NCI-H510A treated with DMSO at 0.1 percent for 48 hours (cell line): ENCODE measurements at places on chromosomes 12 and 14.

GRCh38 chr14:84006643-84007155 lies 1523.2 kb upstream of the FLRT2 start:
- peak; percentile 76 for DNase-seq

DNA sequence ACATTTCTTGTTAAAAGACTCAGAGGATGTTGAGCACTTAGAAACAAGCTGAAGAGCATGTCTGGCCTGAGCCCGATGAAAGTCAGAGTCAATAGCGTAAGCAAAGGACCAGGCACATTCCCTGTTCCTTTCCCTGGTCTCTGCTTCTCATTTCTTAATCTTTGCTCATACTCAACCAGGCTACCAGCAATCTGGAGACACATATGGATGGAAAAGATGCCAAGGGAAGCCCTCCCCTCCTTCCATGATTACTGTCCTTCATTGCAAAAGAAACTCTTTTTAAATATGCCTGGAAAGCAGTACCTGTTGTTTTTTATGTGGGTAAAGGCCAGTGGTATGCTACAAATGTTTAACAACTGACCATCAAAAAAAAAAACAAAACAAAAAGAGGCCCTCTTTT lies 44.2 kb upstream of the PLEKHG7 start:
- no peak for DNase-seq

- DNase-seq: no peak
Observed at GRCh38 chr14:75602503-75602902, 24.1 kb downstream of the FLVCR2 start.

GRCh38 chr14:20438664-20439063 lies 2.7 kb upstream of the KLHL33 start:
- no peak for DNase-seq

DNA sequence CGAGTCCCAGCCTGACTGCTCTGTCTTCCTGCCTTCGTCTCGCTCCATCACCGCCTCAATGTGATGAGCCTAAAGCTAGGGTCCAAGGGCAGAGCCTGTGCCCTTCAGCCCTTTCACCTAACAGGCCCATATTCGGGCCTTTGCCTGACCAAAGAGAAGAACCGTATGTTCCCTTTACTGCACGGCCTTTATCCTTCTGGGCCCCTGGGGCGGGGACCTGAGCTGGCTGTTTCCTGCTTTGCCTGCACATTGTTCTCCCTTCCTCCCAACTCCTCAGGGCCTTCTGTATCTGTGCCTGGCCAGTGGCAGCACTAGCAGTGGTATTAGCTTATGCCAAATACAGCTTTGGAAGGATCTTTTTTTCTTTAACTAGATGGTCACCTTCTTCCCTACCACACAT lies 8.5 kb upstream of the MYL6B start:
- DNase-seq: no peak

DNA sequence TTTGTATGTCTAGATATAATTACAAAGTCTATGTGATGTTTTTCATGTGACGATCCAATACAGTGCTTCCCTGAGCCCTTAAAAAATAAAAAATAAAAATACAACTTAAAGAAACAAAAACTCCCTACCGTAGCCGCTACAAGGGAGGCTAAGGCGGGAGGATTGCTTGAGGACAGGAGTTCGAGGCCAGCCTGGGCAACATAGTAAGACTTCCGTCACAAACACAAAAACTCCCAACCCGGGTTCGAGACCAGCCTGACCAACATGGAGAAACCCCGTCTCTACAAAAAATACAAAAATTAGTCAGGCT lies 669 bp upstream of the CDKN3 start:
- no peak for DNase-seq

GRCh38 chr12:56537546-56537945 lies 15.9 kb downstream of the RBMS2 start:
- no peak for DNase-seq

DNA sequence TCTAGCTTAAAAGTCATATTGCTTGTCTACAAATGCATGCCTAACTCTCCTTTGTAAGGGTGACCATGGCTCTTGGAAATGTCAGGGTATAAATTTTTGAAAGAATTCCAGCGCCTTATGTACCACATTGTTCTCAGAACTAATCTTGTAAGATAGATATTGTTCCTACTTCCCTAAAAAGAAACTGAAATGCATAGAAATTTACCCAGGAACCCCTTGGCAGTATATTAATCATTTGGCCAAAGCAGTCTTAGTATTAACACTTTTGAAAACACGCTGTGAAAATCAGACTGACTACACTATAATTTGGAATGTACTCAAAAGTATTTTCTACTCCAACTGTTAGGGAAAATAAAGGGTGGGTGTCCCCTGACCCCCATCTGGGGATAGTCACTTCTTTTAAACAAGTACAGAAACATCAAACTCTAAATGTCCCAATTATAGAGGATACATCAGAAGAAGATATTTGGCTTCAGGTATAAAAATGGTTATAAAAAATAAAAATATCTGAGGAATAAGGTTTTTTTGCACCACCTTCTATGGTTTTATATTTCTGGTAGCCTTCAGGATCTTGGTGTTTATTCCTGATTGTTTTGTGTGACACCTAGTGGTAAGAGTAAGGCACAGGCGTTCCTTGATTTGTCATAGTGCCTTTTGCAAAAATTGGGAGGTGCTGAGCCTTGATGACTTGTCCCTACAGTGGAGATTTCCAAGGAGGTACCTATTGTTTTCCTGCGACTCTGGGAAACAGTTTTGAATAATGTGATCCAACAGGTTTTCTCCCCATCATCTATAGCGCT lies 2.2 kb upstream of the NFKBIA start:
- DNase-seq: peak; percentile 80

GRCh38 chr14:55198749-55199148 lies 7.4 kb upstream of the DLGAP5 start:
- no peak for DNase-seq

DNA sequence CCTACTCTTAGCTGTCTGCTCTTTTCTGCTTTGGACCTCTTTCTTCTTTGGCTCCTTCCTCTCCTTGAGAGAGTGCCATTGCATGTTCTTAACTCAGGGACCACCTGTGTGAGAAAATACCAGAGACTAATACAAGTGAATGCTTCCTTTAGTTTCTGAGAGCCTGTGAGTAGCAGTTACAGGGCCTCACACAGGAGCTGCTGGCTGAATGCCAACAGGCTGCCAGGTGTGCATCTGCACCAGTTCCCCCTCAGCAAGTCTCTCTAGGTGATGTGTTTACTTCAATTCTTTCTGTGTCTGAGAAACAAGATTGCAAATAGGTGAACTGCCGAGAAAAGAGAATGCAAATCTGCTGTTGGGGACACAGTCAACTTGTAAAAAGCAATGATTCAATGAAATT lies 108.2 kb downstream of the STXBP6 start:
- DNase-seq: peak; percentile 87

DNA sequence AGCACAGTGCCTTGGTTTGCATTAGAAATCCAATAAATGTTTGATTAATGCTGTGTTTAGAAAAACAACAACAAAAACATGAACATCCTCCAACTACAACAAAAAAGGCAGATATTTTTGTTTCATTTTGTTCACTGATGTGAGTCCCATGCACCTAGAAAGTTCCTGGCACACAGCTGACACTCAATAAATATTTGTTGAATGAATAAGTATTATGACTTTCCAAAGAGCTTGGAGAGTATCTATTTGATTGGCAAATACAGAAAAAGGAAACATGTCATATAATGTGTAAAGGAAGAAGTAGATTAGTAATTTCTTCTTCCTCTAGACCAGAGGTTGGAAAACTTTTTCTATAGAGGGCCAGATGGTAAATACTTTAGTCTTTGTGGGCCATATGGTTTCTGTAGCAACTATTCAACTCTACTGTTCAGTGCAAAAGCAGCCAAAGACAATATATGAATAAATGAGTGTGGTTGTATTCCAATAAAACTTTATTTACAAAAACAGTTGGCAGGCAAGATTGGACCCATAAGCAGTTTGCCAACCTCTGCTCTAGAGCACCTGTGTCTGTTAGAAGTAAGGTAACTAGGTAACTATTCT lies 312.3 kb upstream of the DIO2 start:
- DNase-seq: no peak

GRCh38 chr12:96365604-96366380 lies 34.4 kb downstream of the CDK17 start:
- no peak for DNase-seq

DNA sequence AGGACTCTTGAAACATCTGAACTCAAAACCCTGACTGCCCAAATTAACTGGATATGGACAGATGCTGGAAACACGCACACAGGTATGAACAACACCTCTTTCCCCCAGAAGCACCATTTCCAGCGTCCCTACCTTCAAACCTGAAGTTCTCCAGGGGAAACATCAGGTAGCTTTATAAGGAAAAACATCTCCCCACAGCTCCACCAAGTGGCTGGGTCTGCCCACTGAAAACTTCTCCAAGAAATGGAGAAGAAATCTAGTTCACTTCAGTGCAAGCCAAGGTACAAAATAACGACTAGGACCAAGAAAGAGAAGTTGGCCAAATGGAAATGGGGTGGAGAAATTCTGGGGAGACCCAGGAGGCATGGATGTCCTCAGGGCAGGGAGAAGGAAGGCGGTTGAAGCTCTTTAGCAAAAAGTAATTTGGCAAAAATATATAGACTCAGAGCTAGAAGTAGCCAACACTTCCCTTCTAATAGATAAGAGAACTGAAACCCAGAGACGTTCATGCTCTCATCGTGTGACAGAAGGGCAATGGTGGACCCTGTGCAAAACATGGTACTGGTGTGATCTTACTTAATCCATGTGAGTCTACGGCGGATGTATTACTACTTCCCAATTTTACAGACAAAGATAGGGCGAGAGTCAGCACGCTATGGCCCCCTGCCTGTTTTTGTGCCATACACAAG lies 10.5 kb upstream of the NUAK1 start:
- no peak for DNase-seq

DNA sequence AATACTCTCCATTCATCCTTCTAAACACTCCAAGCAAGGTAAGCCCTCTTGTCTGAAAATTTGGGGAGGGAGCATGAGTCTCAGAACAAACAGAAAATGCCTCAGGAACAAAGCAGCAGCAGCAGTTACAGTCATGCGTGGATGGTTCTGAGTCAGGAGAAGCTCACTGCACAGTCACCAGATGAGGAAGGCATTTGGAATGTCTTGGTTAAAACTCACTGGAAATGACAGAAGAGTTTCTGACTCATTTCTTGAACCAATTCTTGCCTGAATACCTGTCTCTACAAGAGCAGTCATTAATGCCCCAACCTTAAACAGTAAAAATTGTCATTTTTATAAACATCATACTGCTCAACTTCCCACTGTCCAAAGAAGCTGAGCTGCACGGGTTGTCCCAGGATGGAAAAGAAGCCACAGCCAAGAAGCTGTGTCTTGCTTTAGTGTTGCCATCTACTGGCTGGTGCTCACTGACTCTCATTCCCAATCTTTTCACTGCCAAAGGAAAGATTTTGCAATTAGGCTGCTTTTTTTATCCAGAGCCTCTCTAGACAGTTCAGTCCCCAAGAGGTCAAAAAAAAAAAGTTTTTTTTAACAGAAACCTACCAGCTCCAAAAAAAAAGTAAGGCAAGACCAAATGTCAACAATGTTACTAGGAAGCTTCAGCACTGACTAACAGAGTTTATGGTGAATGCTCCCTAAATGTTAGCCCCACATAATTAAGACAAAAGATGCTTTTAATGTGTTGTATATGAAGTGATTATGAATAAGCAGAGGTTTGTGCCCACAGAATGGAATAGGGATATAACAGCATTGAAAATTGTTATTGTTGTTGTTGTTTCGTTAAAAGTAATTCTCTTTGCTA lies 40.4 kb downstream of the KICS2 start:
- peak; percentile 72 for DNase-seq
